Suppressor macrophage (primary cell): ENCODE measurements at places on chromosomes 11 and 22.
A peak's percentile ranks its signal among the peaks of the same experiment; 100 is the strongest.

- DNase-seq, result no peak
Observed at GRCh38 chr11:77096591-77097019, 6.0 kb upstream of the OMP start.

- no peak for DNase-seq
Observed at GRCh38 chr11:79071190-79071589, 369.6 kb downstream of the TENM4 start.

DNA sequence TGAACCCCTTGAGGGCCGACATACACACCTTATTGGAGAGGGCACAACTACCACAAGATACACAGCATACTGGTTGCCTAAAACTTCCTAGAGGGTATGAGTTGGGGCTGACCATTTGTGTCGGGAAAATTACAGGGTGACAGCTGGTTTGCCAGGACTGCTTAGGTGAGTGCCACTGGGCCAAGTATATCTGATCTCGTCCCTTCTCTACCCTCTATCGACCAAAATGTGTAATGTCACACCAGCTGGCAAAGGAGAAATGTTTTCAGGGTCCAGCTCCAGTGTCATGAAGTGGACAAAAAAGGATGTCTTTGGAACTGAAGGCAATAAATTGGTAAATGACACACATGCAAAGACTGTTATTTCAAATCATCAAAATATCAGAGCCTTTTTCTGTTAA lies 126.1 kb downstream of the PGR start:
- DNase-seq, result no peak

DNA sequence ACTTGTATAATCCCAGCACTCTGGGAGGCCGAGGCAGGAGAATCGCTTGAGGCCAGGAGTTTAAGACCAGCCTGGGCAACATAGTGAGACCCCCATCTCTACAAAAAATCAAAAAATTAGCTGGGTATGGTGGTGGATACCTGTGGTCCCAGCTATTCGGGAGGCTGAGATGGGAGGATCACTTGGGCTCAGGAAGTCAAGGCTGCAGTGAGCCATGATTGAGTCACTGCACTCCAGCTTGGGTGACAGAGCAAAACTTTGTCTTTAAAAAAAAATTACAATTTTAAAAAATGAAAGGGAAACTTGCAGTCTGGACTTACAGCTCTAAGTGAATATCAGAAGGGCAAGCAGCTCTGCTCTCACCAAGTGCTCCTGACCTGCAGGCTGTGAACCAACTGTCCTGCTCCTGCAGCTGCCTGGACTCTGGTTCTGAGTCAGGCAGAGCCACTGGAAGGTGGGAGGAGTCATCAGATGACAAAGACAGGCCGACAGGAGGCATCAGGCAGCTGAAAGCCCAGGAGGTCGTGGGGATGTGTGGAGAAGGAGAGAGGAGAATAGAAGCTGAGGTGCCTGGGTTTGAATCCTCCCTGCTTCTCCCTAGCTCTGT lies 9.6 kb downstream of the SMTNL1 start:
- peak; percentile 30 for DNase-seq
